HepG2 (cell line): ENCODE measurements at places on chromosomes 11 and 22. TPM values are rescaled to one million over a fixed set of nuclear protein-coding genes. Genes with fewer than 3 reads are reported as not detected.

DNA sequence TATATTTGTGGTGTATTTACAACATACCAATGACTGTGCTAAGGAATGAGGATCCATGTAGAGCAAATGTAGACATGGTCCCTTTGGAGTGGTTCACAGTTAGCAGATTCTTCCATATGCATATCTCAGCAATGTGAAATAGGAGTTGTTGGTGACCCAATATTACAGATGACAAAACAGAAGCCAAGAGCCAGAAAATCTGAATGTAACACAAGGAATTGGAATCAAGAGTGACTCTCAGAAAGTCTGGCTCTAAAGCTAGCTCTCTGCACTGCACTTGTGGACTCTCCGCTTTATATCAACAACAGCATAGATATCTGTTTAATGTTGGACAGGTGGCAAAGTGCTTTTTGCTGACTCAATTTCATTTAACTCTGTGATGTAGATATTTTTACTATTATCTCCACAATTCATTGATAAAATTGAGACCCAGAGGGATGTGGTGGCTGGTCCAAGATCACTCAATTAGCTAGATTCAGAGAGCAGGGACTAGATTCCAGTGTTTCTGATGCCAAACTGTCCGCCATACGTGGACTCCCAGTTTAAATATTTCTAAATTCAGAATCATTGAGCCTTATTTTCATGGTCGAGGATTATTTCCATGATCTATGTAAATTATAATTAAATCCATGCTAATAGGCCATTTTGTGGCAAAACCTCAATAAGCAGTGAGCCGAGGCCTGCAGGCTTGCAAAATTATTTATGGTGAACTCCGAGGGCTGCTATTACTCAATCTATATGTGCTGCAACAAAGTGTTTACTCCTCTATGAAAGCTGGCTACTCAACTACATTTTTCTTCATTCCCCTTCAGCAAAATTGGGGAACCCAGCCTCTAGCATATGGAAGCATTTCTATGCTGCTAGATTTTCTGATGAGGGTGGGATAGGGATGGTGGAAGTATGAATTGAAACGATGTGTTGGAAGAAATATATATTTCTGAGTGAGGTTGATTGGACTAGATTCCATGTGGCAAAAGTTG, 21.1 kb upstream of the TENM4 start:
- DNase-seq = no peak
- H3K4me3 ChIP-seq = no peak overlapping the region
- H3K4me1 ChIP-seq = no peaks in the 10 kb centered on the region
- H3K36me3 ChIP-seq = no peaks in the 10 kb centered on the region
- no peak overlapping the region for H3K27ac ChIP-seq

Gene GLB1L2
- total RNA-seq = 0.27 and 0.69 TPM in 2 replicates

DNA sequence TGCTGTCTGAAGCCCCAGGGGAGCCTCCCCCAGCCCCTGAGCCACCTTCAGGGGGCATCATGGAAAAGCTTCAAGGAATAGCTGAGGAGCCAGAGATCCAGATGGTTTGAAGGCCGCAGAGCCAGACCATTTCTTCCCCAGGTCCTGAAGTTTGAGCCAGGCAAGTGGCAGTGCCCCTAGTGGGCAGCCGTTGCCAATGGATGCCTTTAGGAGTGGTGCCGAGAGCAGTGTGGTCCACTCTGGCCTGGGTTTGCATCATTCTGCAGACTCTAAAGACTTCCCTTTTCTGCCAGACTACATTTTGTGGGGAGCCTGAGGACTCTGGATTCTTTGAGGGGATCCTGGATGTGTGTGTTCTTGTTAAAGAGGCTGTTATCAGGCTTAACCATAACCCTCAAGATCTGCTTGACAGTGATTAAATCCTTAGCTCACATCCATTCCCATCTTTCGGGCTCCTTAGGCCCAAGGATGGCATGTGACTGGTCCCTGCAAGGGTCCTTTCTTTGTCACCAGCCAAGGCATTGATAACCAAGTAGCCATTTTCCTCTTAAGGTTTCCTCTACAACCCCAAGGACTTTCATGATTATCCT, 13.1 kb downstream of the HINFP start:
- no peak overlapping the region for H3K27ac ChIP-seq
- DNase-seq = no peak
- peaks cover 15% of the 10 kb centered on the region for H3K4me1 ChIP-seq
- no peak overlapping the region for H3K4me3 ChIP-seq
- peaks cover 32% of the 10 kb centered on the region for H3K36me3 ChIP-seq
- H3K27me3 ChIP-seq = no peaks in the 10 kb centered on the region

GRCh38 chr11:94794287-94795168, 26.4 kb downstream of the AMOTL1 start:
- H3K27me3 ChIP-seq = 0 out of 3 replicates have a peak, but pooled peaks cover 3% of the 10 kb centered on the region
- H3K4me1 ChIP-seq = no peaks in the 10 kb centered on the region
- no peaks in the 10 kb centered on the region for H3K36me3 ChIP-seq

DNA sequence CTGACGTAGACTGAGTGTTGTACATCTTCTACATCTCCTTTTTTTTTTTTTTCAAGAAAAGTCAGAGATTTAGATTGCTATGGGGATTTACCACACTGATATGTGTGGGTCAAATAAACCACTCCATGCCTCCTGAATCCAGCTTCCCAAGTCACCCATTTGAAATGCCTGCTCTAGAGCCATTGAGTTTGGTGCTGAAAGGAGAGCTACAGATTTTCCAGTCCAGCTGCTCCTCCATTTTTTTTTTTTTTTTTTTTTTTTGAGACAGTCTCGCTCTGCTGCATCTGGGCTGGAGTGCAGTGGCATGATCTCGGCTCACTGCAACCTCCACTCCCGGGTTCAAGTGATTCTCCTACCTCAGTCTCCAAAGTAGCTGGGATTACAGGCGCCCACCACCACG, 115.2 kb upstream of the TIMP3 start:
- no peaks in the 10 kb centered on the region for H3K27me3 ChIP-seq
- no peaks in the 10 kb centered on the region for H3K36me3 ChIP-seq
- H3K4me3 ChIP-seq = no peak overlapping the region

Gene IGF2
- 79.1 and 138 TPM in 2 replicates for total RNA-seq

- no peak overlapping the region for H3K27ac ChIP-seq
- no peaks in the 10 kb centered on the region; the same call in 1 of the 2 replicates for H3K4me1 ChIP-seq
- no peaks in the 10 kb centered on the region for H3K36me3 ChIP-seq
Observed at GRCh38 chr11:1139441-1140083, 18.2 kb upstream of the MUC5AC start.

DNA sequence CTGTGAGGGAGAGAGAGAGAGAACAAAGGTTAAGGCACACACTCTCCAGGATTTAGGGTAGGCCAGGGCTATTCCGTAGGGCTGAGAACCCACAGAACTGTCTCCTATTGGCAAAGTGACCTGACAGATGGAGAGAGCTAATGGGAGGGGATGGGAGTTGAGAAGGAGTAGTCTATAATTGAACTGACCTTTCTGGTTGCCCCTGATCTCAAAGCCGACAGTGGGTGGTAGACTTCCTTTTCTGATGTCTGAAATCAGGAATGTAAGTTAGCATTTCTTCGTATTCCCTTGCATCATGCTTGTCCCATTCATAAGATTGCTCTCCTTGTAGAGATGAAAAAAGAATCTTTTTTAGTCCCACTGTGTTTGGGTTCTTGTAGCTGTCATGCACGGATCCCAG, 210.1 kb downstream of the NTM start:
- peaks cover 6% of the 10 kb centered on the region for H3K27me3 ChIP-seq
- DNase-seq = no peak
- no peaks in the 10 kb centered on the region for H3K36me3 ChIP-seq
- H3K27ac ChIP-seq = no peak overlapping the region

DNA sequence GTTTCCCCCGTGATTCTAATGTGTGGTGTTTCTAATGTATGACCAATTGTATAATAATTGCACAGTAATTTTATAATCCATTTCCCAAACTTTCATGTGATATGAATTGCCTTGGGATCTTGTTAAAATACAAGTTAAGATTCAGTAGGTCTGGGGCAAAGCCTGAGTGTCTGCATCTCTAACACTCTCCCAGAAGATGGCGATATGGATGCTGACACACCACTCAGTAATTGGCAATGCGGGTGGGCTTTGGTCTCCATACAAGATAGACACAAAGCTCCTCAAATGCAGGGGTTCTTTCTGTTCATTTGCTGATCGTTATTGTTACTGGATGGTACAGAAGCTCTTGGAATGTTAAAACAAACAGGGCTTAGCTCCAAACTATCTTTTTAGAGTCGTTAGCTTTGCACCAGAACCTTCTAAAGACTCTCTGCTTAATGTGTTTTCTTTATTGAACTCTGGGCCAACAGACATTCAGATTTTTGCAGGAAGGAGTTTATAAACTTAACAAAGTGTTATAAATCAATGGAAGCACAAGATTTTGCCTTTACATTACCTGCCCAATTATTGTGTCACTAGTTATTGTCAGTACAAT, 45.4 kb upstream of the ANO3 start:
- no peaks in the 10 kb centered on the region for H3K4me1 ChIP-seq
- H3K36me3 ChIP-seq = no peaks in the 10 kb centered on the region
- H3K4me3 ChIP-seq = no peak overlapping the region
- no peaks in the 10 kb centered on the region for H3K27me3 ChIP-seq

Gene PLAAT4
- 1.00 and 1.6 TPM in 2 replicates for total RNA-seq

GRCh38 chr11:114064216-114064615, 4.7 kb downstream of the ZBTB16 start:
- DNase-seq = no peak
- peaks cover 9% of the 10 kb centered on the region for H3K27me3 ChIP-seq
- no peaks in the 10 kb centered on the region for H3K4me1 ChIP-seq
- H3K27ac ChIP-seq = no peak overlapping the region
- H3K36me3 ChIP-seq = no peaks in the 10 kb centered on the region

Gene SUSD2
- 0.94 and 2.1 TPM in 2 replicates for total RNA-seq

DNA sequence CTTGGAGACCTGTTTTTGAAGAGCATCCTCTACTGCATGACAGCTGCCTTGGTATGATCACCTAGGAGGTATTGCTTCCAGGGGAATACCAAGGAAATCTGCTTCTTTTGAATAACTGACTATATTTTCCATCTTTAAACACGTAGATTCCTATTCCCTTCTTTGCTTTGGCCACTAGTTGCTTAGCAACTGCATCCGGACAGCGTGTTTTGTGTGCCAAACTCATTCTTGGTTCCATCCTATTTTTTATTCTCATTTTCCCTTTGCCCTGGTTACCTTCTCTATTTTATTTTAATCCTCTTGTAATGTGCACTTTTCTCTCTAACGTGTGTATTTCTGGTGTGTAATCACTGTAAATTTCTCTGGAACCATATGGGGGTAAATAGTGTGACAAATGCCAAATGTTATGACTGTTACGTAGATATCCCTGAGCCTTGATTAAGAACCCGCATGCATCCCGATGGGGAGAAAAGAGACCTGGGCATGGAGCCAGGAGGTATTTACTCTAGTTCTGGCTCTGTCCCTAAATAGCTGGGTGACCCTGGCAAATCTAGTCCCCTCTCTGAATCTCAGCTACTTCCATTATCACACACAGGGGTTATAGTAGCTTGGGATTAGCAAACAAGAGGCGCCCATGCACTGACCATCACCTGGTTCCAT, 241.7 kb downstream of the MIAT start:
- H3K27ac ChIP-seq = no peak overlapping the region
- peaks cover 11% of the 10 kb centered on the region; the same call in 1 of the 2 replicates for H3K4me1 ChIP-seq
- H3K27me3 ChIP-seq = peaks cover 2% of the 10 kb centered on the region
- H3K4me3 ChIP-seq = no peak overlapping the region
- no peak for DNase-seq
- H3K36me3 ChIP-seq = no peaks in the 10 kb centered on the region

- H3K4me3 ChIP-seq = no peak overlapping the region
- peaks cover 22% of the 10 kb centered on the region; the same call in 2 of the 3 replicates for H3K27me3 ChIP-seq
- no peak overlapping the region for H3K27ac ChIP-seq
- H3K4me1 ChIP-seq = no peaks in the 10 kb centered on the region
- peak; percentile 18 for DNase-seq
Observed at GRCh38 chr11:131033151-131033651, 116.9 kb upstream of the SNX19 start.

GRCh38 chr11:13663631-13664071, 4.8 kb upstream of the FAR1 start:
- no peak for DNase-seq
- no peaks in the 10 kb centered on the region for H3K4me1 ChIP-seq
- no peak overlapping the region for H3K4me3 ChIP-seq
- no peaks in the 10 kb centered on the region for H3K36me3 ChIP-seq

Gene PAMR1
- not detected in 2 replicates for total RNA-seq

- H3K27ac ChIP-seq = no peak overlapping the region
- H3K36me3 ChIP-seq = no peaks in the 10 kb centered on the region
- peaks cover 13% of the 10 kb centered on the region; the same call in 1 of the 2 replicates for H3K4me1 ChIP-seq
- H3K27me3 ChIP-seq = peaks cover 1% of the 10 kb centered on the region; the same call in 1 of the 2 replicates
Observed at GRCh38 chr22:41028841-41029240, 63.6 kb upstream of the EP300 start.

Gene C11orf21
- not detected in 2 replicates for total RNA-seq
